ENCODE measurements at places on chromosomes 4 and X. TPM values are rescaled to one million over a fixed set of nuclear protein-coding genes. Genes with fewer than 3 reads are reported as not detected.

OTUD6A gene
- polyA plus RNA-seq: not detected

SHOX gene
- polyA plus RNA-seq: not detected

VCX3A gene
- polyA plus RNA-seq: not detected

GRCh38 chr4:106063009-106063408, 167.7 kb downstream of the NPNT start:
- no peak for DNase-seq

- no peak for DNase-seq
These were observed 98.3 kb upstream of the ATOH1 start for GRCh38 chr4:93730251-93730650.

All from liver (tissue), 10 donors.